ENCODE measurements at places on chromosomes 5 and 9.

- DNase-seq: no peak
Observed at GRCh38 chr9:95989297-95989696, 113.8 kb downstream of the ERCC6L2 start.

- DNase-seq: no peak
Observed at GRCh38 chr9:109416135-109416706, 81.9 kb downstream of the PTPN3 start.

DNA sequence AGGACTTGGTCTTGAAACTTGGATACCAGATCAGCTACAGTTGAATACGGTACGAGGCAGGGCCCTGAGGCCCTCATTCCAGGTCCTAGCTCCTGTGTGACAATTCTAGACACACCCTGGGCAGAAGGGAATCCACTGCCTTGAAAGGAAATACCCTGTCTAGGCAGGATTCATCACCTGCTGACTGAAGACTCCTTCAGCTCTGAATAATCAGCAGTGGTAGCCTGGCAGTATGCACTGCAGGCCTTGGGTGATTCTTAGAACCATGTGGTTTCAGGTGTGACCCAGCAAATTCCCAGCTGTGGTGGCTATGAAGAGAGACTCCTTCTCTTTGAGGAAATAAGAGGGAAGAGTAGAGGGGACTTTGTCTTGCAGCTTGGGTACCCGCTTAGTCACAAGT is 17.2 kb upstream of the EFNA5 start:
- no peak for DNase-seq

- no peak for DNase-seq
Observed at GRCh38 chr5:51684794-51685355, 301.6 kb downstream of the ISL1 start.

- no peak for DNase-seq
Observed at GRCh38 chr9:3398232-3398648, 127.6 kb downstream of the RFX3 start.

GRCh38 chr9:96021551-96022444 is 146.3 kb downstream of the ERCC6L2 start:
- DNase-seq: no peak

DNA sequence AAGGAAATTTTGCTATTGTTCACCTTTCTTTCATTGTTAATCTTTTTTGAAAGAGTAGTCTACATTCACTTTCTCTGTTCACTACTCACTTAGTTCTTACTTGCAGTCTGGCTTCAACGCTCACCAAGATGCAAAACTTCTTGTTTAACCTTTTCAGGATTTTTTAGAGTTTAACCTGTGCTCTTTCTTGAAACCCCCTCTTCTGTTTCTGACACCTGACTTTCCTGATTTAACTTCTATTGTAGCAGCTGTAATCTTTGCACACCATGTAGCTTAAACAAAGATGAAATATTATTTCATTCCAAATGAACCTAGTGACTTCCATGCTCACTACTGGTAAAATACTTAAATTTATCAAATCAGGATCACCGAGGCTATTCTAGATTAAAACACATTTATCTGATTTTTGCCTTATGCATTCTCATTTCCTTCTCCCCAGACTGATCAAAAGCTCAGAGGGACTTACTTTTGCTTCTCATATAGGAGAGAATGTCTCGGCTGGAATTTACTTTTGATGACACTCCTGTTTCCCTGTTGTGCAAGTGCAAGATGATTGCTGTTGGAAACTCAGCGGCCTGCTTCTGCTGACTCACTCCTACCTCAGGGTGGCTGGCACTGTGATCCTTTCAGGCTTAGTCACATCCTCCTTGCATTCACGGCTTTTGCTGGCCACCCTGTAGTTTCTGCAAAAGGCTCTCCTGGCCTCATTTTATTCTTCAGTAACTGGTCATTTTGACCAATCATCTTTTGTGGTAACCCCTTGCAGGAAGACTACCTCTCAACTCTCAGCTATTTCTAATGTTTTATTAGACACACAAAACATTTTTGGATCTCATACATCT is 109.3 kb upstream of the IFNE start:
- DNase-seq: peak; percentile 85

DNA sequence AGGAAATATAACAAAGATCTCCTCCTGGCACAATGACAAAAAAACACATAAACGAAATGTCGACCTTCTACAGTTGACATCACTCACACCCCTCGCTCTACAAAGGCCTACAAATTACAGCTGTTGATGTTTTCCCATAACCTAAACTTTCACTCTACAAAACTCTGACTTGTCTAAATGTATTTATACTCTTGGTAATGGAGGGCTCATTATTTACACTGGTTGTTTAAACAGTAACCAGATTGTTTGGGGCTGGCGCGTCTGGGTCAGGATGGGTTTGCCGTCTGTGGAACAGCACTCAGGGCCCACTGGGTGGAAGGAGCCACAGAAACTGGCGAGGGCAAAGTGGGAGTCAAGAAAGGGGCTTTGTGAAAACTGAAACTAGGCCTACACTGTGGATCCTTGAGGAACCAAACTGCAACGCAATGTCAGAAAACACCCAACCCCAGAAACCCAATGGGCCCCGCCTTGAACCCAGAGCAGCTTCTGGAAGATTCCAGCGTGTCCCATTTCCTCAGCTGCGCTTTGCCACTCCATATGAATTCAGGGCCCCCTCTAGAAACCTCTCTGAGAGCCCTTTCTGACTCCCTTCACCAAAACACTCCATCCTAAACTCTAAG is 136.7 kb downstream of the ROR2 start:
- no peak for DNase-seq

All from hepatocyte (in vitro differentiated cells).